Stimulated activated CD4-positive, alpha-beta T cell treated with anti-CD3 and anti-CD28 coated beads, Interleukin-4, amount 100 ng/mL, for 4 hours (primary cell): ENCODE measurements at places on chromosomes 7 and 10.

- no peak for DNase-seq
Observed at GRCh38 chr7:113109718-113110117, 8.6 kb downstream of the SMIM30 start.

DNA sequence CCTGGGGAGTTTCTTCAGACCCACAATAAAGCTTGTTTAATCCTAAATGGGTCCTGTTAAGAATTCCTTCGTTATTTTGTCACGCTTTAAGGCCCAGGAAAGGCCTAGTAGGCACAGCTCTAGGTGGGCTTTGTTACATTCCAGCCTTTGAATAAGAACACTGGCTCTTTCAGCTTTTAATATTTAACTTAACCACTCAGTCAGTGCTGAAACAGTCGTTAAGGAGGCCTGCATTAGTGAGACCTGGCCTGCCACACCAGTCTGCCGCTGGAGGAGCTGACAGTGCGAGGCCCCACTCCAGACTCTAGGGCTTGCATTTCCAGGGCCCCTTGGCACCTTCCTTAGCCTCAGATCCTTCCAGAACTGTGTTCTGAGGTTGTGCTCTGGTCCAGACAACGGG is 351.4 kb downstream of the GLRX3 start:
- no peak for DNase-seq

GRCh38 chr10:17905491-17905890 is 46.2 kb upstream of the SLC39A12 start:
- DNase-seq: no peak

DNA sequence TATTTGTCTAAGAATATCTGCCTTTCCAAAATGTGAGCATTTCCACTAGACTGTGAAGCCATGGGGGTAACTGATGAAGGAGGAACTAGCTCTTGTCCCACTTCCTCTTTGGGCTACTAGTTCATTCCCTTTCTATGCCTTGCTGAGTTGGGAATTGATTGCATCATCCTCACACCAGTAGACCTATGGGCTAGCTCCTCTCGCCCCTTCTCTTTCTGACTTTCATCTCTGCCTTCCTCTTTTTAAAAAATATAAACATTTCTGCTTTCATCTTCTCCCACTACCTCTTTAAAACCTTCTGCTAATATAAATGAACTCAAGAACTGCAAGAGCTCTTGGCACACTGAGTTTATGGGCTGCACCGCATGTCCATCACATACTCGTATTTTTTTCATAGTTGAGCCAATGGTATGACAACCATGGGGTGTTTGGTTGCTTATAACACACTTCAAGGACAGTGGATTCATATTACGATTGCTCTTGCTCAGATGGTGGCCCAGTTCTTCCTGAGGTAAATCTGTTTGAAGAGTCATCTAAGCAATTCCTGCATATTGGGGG is 182.0 kb downstream of the REEP3 start:
- no peak for DNase-seq

DNA sequence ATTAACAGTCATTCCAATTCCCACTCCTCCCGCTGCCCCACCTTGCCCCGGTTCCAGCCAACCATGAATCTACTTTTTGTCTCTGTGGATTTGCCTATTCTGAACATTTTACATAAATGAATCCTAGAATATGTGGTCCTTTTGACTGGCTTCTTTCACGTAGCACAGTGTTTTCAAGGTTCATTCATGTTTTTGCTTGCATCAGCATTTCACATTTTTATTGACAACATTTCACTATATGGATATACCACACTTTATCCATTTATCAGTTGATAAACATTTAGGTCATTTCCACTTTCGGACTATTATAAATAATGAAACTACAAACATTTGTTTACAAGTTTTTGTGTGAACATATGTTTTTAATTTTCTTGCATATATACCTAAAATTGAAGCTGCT is 182.0 kb downstream of the ZNF248 start:
- no peak for DNase-seq

GRCh38 chr10:29621161-29621560 is 13.6 kb downstream of the SVIL start:
- DNase-seq: no peak

GRCh38 chr10:86361156-86362128 is 5.2 kb downstream of the GRID1 start:
- DNase-seq: no peak

DNA sequence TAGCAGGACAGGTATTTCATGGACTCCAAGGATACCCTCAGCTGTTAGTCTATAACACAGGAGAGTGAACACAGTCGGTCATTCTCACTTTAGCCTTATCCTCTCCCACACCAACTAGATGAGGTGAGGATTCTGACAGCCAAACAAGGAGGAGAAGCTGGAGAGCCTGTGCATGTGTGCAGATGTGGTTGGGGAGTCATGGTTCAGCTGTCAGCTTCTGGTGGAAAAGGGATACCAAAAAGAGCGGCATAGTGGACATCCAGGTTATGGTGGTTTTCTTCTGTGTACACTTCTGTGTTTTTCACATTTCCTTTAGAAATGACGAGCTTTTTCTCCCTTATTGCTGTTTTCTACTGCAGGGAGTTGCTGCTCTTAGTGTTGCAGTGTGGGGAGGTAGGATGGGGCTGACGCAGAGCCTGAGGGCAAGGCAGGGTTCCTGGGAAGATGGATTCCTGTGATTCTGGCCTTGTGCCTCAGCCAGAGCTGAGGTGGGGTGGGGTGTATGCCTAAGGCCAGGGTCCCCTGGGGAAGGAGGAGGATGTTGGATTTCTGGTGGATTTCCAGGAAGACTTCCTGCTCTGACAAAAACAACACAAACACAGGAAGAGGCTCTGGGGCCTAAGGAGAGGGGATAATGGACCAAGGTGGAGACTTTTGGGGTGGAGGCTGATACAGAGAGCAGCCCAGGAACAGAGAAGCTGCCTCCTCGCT is 26.6 kb downstream of the PLAU start:
- DNase-seq: no peak

DNA sequence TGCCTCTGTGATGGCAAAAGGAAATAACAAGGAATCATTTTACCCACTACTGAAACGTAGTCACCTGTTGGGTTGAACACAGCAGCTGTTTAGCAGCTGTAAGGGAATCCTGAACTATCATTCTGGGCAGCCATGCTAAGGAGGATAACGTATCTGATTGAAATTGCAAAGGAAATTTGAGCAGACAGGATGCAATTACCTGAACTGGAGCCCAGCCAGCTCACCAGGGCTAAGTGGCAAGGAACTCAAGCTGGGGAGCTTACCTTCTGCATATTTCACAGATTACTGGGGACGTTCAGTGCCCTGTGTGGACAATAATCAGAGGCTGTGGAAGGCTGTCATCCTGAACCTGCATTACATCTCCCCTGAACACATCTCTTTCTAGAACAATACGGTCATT is 650.5 kb downstream of the SORCS3 start:
- no peak for DNase-seq

- no peak for DNase-seq
Observed at GRCh38 chr10:3433131-3433530, 260.5 kb upstream of the PITRM1 start.

DNA sequence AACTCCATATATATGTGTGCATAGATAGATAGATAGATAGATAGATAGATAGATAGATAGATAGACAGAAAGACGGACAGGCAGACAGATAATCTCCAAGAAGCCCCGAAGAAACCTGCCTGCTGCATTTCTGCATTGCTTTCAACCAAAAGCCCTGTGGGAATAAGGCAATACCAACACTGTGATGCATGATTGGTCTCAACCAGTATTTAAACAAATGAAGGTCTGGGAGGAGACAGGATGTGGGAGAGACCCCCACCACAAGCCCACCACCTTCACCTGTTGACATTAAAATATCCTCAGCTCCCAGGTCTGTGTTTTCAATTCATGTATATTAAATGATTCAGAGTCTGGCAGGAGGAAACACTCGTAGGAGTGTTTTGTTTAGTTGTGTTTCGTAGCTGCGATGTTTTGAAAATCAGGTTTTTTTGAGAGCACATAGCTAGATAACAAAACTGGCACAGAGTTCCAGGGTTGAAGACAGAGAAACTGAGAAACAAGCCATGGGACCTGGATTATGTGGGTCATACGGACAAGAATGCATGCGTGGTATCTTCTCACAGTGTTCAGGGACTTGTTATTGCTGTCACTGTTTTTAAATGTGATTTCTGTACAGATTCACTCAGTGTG is 200.7 kb upstream of the AHR start:
- no peak for DNase-seq

GRCh38 chr7:116570306-116570705 is 45.5 kb downstream of the CAV1 start:
- no peak for DNase-seq

GRCh38 chr7:727806-728460 is 852 bp upstream of the PRKAR1B start:
- DNase-seq: no peak

DNA sequence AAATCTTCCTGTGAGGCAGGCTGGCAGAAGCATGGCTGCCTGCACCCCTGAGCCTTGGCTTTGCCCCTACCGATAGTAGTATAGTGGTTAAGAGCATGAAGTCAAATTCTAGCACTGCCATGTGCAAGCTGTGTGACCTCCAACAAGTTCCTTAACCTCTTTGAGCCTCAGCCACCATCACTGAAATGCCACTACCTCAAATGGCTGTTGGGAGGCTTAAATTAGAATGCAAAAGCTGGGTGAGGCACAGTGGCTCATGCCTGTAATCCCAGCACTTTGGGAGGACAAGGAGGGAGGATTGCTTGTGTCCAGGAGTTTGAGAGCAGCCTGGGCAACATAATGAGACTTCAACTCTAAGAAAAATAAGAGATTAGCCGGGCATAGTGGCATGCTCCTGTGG is 8.4 kb downstream of the SFRP5 start:
- DNase-seq: no peak

- no peak for DNase-seq
Observed at GRCh38 chr7:29216128-29216527, 21.6 kb downstream of the CHN2 start.

GRCh38 chr10:27857616-27858015 is 112.0 kb upstream of the MKX start:
- no peak for DNase-seq

GRCh38 chr7:127035203-127035849 is 217.4 kb downstream of the GRM8 start:
- DNase-seq: no peak

GRCh38 chr10:93495654-93496321 is 624 bp upstream of the CEP55 start:
- no peak for DNase-seq

- no peak for DNase-seq
Observed at GRCh38 chr10:49191349-49191748, 3.2 kb upstream of the TMEM273 start.

DNA sequence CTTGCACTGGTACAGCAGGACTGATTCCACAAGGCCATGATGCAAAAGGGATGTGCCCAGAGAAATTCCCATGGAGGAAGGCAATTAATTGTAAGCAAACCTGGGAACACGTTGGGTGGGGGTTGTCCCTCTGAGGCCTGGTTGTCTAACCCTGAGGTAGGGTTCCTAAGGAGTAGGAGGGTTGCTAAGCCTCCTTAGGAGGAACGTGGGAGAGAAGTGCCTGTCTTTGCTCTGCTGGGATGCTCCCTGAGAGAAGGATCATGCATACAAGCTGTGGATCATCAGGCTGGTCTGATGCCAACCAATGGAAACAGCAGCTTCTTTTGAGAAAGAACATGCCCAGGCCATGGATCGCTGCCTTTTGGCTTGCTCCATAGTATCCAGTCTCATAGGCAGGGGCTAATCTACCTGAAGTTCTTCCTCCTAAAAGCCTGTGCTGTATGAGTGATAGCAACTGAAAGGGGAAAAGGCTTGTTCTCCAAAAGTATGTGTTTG is 203.7 kb upstream of the NPVF start:
- no peak for DNase-seq

GRCh38 chr10:11698691-11699549 is 43.3 kb upstream of the ECHDC3 start:
- no peak for DNase-seq

GRCh38 chr10:97733256-97733655 is 3.7 kb upstream of the ZFYVE27 start:
- DNase-seq: no peak
